ENCODE measurements at places on chromosomes 2 and 18.
A peak's percentile ranks its signal among the peaks of the same experiment; 100 is the strongest.

DNA sequence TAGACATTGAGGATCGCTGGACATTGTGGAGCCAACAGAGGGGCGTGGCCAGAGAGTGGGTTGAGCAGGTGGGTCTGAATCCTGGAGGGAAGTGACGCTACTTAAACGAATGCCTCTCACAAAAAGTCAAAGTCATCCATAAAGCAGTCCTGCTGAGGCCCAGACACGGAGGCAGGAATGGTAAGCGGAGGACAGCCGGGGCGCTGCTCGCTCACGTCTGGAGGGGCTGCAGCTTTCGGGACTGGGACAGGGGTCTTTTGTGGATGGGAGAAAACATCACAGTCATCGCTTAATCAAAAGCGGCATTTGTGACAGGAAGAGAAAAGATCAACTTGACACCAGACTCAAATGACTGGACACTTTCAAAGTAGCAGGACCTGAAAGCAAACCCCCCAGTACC is 88.4 kb downstream of the PTGR3 start:
- no peak overlapping the region for H3K4me3 ChIP-seq
- no peaks in the 10 kb centered on the region for H3K36me3 ChIP-seq
- no peak overlapping the region for H3K27ac ChIP-seq
- no peaks in the 10 kb centered on the region for H3K27me3 ChIP-seq
- no peaks in the 10 kb centered on the region for H3K4me1 ChIP-seq

DNA sequence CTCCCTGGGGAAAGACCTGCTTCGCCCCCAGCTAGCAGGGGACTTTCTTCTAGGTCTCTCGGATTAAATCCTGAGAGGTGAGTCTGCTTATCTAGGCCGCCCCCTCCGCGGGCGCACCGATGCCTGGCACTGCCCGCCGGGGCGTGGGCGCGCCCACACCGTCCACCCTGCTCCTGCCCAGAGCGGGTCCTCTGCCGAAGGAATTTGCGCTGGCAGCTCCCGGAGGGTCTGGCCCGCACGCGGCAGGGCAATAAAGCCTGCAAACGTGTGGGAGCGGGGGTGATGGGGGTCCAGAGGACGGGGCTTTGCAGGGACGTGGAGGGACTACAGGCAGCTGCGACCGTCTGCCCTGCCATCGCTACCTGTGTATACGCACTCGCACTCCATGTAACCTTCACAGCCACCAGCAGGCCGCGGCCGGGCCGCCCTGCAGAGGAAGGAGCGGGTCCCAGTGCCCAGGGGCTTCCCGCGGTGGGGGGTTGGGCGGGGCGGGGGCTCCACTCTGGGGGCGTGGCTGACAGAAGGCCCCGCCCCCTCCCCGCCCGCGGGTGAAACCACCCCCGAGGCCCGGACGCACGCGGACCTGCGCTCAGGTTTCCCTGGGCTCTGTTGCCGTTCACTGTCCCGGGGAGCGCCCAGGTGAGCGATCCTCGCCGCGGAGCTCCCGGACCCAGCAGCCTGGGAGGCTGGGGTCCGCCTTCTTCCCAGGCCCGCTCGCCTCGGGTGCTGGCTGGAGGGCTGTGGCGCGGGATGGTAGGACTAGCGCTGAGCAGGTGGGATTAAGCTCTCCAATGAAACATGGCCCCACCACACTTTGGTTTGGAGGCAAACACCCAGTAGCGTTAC is 174.5 kb upstream of the HS6ST1 start:
- H3K4me1 ChIP-seq, result peaks cover 14% of the 10 kb centered on the region
- no peaks in the 10 kb centered on the region for H3K36me3 ChIP-seq
- peak; percentile 54 for DNase-seq

GRCh38 chr18:54215069-54215468 is 9.4 kb downstream of the MBD2 start:
- H3K4me1 ChIP-seq, result no peaks in the 10 kb centered on the region
- no peaks in the 10 kb centered on the region for H3K36me3 ChIP-seq
- no peaks in the 10 kb centered on the region for H3K27me3 ChIP-seq
- no peak overlapping the region for H3K27ac ChIP-seq

- no peaks in the 10 kb centered on the region for H3K4me1 ChIP-seq
- no peak overlapping the region for H3K4me3 ChIP-seq
- H3K36me3 ChIP-seq, result no peaks in the 10 kb centered on the region
- H3K27me3 ChIP-seq, result no peaks in the 10 kb centered on the region
- no peak for DNase-seq
Measured at GRCh38 chr18:45316127-45316526, 299.1 kb upstream of the SLC14A2 start.

GRCh38 chr2:172328103-172328841 is 99.1 kb upstream of the ITGA6 start:
- H3K4me3 ChIP-seq, result no peak overlapping the region
- DNase-seq, result no peak
- H3K36me3 ChIP-seq, result no peaks in the 10 kb centered on the region
- no peak overlapping the region for H3K27ac ChIP-seq
- no peaks in the 10 kb centered on the region for H3K4me1 ChIP-seq

DNA sequence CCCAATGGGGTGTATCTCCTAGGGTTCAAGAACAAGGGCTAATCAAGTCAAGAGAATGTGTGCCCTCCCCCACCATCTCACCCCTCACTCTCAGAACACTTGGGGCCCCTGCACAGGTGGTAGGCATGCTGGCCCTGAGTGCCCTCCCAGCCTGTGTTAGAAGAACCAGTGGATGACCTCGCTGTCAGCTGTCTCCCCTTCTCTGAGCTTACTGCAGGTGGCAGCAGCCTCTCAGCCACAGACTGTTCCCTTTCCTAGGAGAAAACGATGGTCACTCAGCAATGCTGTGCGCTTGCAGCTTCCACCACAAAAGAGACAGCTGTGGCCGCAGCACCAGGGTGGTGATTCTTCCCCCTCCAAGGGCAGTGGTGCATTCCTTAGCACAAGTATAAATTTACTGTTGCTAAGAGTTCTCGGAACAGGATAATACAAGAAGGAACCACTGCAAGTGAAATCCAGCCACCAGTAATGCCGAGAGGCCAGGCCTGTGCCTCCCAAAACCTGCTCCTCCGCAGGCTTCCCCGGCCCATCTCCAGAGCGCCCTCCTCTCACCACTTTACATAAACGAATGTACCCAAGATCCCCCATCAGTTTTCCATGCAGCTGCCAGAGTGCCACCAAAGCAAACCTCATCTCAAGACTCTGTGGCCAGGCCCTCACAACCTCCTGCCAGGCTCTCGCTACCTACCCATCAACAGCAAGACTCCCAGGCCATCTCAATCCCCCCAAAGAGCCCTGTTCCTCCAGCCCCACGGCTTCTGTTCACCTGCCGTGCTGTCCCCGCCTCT is 935 bp upstream of the RAMP1 start:
- peak; percentile 69 for DNase-seq
- peak overlapping the region; percentile 24 for H3K4me3 ChIP-seq
- peaks cover 4% of the 10 kb centered on the region for H3K4me1 ChIP-seq
- H3K36me3 ChIP-seq, result no peaks in the 10 kb centered on the region
- H3K27me3 ChIP-seq, result peaks cover 18% of the 10 kb centered on the region
- no peak overlapping the region for H3K27ac ChIP-seq

DNA sequence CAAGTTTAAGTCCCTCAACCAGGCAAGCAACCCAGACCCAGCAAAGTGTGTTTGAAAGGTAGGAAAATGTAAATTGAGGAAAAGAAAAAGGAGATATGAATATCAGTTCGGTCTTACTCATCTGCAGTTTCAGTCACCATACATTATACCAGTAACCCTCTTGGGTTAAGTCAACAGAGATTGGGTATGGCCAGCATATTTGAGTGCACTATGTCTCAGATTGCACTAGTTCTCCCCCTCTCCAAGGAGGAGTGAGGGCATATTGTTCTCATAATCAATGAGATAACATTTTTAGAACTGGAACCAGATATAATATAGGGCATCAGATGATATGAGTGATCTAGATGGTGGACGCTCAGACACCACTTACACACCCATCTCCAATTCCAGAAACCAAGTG is 141.5 kb downstream of the COPS8 start:
- no peaks in the 10 kb centered on the region for H3K4me1 ChIP-seq
- no peaks in the 10 kb centered on the region for H3K27me3 ChIP-seq
- H3K36me3 ChIP-seq, result no peaks in the 10 kb centered on the region
- no peak overlapping the region for H3K27ac ChIP-seq

- H3K36me3 ChIP-seq, result no peaks in the 10 kb centered on the region
- DNase-seq, result no peak
- no peaks in the 10 kb centered on the region for H3K27me3 ChIP-seq
- no peak overlapping the region for H3K4me3 ChIP-seq
Measured at GRCh38 chr2:95004287-95004686, 21.2 kb upstream of the MAL start.

DNA sequence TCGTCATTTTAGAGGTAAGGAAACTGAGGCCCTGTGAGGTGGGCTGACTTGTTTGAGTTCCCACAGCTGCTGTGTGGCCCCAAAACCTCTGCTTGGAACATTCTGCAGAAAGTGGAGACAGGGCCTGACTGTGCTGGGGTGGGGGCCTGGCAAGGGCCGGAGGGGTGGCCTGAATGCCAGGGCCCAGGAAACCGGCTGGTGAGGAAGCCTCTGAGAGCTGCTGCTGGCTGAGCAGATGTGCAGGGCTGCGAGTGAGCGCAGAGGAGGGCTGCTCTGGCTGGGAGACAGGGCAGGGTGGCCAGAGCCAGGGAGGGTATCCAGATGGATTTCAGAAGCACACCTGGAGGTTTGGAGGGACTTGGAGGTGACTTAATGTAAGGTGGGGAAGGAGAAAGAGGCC is 29.9 kb upstream of the INHBB start:
- no peak overlapping the region for H3K27ac ChIP-seq
- peaks cover 4% of the 10 kb centered on the region for H3K27me3 ChIP-seq
- H3K4me3 ChIP-seq, result no peak overlapping the region
- H3K36me3 ChIP-seq, result no peaks in the 10 kb centered on the region

- H3K4me3 ChIP-seq, result peak overlapping the region; percentile 97
- H3K27me3 ChIP-seq, result no peaks in the 10 kb centered on the region
- H3K36me3 ChIP-seq, result no peaks in the 10 kb centered on the region
- H3K27ac ChIP-seq, result no peak overlapping the region
Measured at GRCh38 chr2:127217470-127218325, 2.4 kb downstream of the CYP27C1 start.

DNA sequence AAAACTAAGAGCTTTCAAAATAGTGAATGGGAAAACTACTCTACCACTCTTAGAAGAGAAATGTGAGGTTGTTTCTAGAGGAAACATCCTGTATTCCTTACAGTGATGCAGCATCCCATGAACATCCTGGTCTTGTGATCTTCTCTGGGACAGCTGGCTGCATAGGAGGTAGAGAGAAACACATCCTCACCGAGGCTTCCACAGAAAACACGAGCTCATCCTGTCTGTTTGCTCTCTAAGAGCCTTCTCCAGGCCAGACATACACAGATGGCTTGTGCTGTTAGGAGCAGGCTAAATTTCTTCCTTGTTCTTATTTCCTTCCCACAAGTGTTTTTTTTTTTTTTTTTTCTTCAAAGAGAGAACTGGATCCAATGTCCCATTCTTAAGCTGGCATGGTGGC is 14.7 kb upstream of the FZD7 start:
- H3K4me1 ChIP-seq, result peaks cover 13% of the 10 kb centered on the region
- no peak overlapping the region for H3K4me3 ChIP-seq
- DNase-seq, result no peak
- H3K27ac ChIP-seq, result no peak overlapping the region
- no peaks in the 10 kb centered on the region for H3K36me3 ChIP-seq
- H3K27me3 ChIP-seq, result no peaks in the 10 kb centered on the region

GRCh38 chr2:144383571-144384100 is 136.3 kb downstream of the ZEB2 start:
- H3K36me3 ChIP-seq, result no peaks in the 10 kb centered on the region
- no peaks in the 10 kb centered on the region for H3K4me1 ChIP-seq
- no peak overlapping the region for H3K4me3 ChIP-seq
- peaks cover 3% of the 10 kb centered on the region for H3K27me3 ChIP-seq

GRCh38 chr2:223019987-223020717 is 31.8 kb upstream of the KCNE4 start:
- peaks cover 2% of the 10 kb centered on the region for H3K4me1 ChIP-seq
- no peaks in the 10 kb centered on the region for H3K27me3 ChIP-seq
- no peak overlapping the region for H3K4me3 ChIP-seq
- no peaks in the 10 kb centered on the region for H3K36me3 ChIP-seq
- no peak for DNase-seq
- no peak overlapping the region for H3K27ac ChIP-seq

GRCh38 chr2:149860276-149860921 is 272.8 kb upstream of the MMADHC start:
- no peak overlapping the region for H3K27ac ChIP-seq
- no peaks in the 10 kb centered on the region for H3K36me3 ChIP-seq
- H3K4me3 ChIP-seq, result no peak overlapping the region
- H3K27me3 ChIP-seq, result no peaks in the 10 kb centered on the region
- DNase-seq, result no peak

DNA sequence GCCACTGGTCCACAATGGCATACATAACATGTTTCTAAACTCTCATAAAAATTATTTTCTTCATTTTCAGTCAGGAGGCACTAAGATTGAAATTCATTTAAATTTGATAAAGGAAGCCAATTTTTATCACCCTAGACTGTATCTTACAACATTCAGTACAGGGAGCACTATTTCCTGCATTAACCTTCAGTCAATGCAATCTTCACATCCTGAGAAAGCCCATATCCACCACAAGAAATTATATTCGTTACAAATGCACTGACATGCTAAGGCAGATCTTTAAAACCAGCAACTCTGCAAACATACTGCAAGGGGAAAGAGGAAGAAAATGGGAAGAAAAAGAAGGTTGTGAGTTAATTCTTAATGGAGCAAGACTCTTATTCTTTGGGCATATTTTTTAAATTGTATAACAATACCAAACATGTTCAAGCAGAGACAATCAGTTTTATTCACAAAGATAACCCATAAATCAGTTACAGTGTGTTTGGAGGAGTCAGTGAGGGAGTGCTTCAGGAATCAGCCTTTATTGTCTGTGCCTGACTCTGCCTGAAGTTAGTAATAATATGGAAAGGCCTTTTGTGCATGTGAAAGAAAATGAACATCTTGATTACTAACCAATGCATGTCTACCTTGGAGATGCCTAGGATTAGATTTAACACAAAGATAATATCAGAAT is 370.1 kb downstream of the FBXO15 start:
- no peak overlapping the region for H3K27ac ChIP-seq
- H3K36me3 ChIP-seq, result no peaks in the 10 kb centered on the region
- H3K4me3 ChIP-seq, result no peak overlapping the region
- H3K4me1 ChIP-seq, result no peaks in the 10 kb centered on the region

GRCh38 chr2:241659150-241659739 is 21.8 kb downstream of the ATG4B start:
- peak; percentile 65 for DNase-seq
- H3K27me3 ChIP-seq, result no peaks in the 10 kb centered on the region
- no peak overlapping the region for H3K4me3 ChIP-seq
- H3K4me1 ChIP-seq, result no peaks in the 10 kb centered on the region
- H3K36me3 ChIP-seq, result peaks cover 29% of the 10 kb centered on the region
- no peak overlapping the region for H3K27ac ChIP-seq

- H3K27ac ChIP-seq, result no peak overlapping the region
- H3K27me3 ChIP-seq, result no peaks in the 10 kb centered on the region
- DNase-seq, result no peak
- H3K4me3 ChIP-seq, result no peak overlapping the region
Measured at GRCh38 chr2:84815146-84815545, 65.7 kb downstream of the TRABD2A start.

- H3K27ac ChIP-seq, result no peak overlapping the region
- no peaks in the 10 kb centered on the region for H3K36me3 ChIP-seq
- no peak overlapping the region for H3K4me3 ChIP-seq
- no peak for DNase-seq
- H3K4me1 ChIP-seq, result no peaks in the 10 kb centered on the region
Measured at GRCh38 chr18:31576670-31577069, 15.0 kb upstream of the TTR start.
